ENCODE measurements at places on chromosomes 11 and 22. TPM values are rescaled to one million over a fixed set of nuclear protein-coding genes. Genes with fewer than 3 reads are reported as not detected.

- no peak for DNase-seq
- H3K27ac ChIP-seq = no peak overlapping the region
- H3K4me3 ChIP-seq = no peak overlapping the region
- no peaks in the 10 kb centered on the region for H3K27me3 ChIP-seq
- H3K4me1 ChIP-seq = no peaks in the 10 kb centered on the region
Measured at GRCh38 chr11:115008799-115009198, 330.5 kb downstream of the NXPE2 start.

- DNase-seq = no peak
- H3K4me3 ChIP-seq = no peak overlapping the region
- no peaks in the 10 kb centered on the region for H3K4me1 ChIP-seq
- no peaks in the 10 kb centered on the region for H3K36me3 ChIP-seq
Measured at GRCh38 chr11:45560913-45561281, 104.5 kb downstream of the CHST1 start.

The TIRAP gene
- 19.3 TPM for total RNA-seq

GRCh38 chr11:126051117-126051516 lies 11.5 kb downstream of the CDON start:
- no peak overlapping the region for H3K27ac ChIP-seq
- no peak for DNase-seq
- no peaks in the 10 kb centered on the region for H3K4me1 ChIP-seq
- H3K4me3 ChIP-seq = no peak overlapping the region

The MEN1 gene
- total RNA-seq = 54.5 TPM

The MOGAT2 gene
- total RNA-seq = 0.08 TPM

DNA sequence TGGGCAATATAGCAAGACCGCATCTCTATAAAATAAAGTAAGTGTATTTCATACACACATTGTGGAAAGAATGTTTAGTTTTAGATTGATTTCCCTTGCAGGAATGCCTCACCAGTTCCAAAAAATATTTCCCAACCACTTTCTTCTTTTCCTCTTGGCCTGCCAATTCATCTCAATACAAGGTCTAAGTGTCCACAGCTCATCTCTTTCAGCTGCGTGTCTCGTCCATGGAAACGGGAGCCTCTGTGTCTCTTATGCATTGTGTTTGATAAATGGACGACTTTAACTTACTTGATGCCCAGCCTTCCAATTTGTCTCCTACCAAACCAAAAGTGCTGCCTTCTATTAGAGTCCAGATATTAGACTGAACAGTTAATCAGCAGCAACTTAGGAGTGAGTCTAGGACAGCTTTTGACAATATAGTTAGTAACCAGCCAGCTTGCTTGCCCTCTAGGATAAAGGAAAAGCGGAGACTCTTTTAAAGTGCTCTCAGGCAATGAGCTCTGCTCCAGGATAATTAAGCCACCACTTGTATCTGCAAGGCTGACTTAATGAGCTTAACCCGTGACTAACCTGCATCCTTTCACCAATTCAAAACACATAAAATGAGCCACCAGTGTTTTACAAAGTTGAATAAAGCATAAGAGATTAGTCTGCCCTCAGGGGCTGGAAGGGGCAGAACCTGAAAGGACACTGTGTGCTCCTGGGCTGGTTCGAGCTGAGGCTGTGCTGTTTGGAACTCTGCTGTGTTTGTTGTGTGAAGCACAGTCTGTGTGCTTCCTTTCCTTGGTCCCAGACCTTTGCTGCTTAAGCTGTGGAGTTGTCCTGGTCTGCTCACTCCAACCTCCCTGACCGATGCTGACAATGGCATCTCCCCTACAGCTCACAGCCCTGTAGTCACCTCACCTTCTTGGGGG lies 27.5 kb downstream of the FBXO7 start:
- H3K4me1 ChIP-seq = no peaks in the 10 kb centered on the region
- H3K4me3 ChIP-seq = no peak overlapping the region
- no peaks in the 10 kb centered on the region for H3K27me3 ChIP-seq

DNA sequence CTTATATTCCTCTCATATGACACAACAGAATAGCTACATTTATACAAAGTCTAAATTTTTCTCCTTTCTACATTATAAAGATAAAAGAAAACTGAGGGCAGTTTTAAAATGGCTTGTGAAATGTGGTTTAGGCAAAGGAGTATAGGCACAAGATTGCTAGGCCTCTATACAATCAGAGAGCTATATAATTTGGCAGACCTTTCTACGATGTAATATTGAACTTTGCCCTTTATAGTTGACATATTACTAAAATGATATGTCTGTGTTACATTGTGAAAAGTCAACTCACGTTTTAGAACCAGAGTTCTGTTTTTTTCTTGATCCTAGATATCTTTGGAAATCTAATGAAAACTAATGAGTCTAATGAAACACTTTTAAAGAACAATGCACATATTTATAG lies 430.2 kb downstream of the DLG2 start:
- no peaks in the 10 kb centered on the region for H3K36me3 ChIP-seq
- no peak overlapping the region for H3K4me3 ChIP-seq
- no peak overlapping the region for H3K27ac ChIP-seq
- no peaks in the 10 kb centered on the region for H3K4me1 ChIP-seq
- no peaks in the 10 kb centered on the region for H3K27me3 ChIP-seq

DNA sequence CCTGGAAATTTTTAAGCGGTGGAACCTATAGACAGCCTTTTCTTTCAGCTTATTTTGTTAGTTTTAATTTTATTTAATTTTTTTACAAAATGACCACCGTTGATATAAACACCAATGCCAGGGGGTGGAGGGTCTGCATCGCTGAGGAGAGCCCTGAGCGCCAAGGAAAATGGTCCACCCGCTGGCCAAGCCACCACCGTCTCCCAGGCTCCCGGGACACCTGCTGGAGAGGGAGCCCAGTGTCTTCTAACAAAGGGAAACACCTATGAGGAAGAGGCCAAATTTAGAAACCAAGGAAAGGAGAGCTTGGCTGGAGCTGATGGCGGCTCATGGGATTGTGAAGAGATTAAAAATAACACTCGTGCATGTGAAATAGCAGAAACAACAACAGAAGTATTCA lies 288 bp upstream of the KRTAP5-8 start:
- H3K4me1 ChIP-seq = no peaks in the 10 kb centered on the region
- DNase-seq = no peak
- no peak overlapping the region for H3K27ac ChIP-seq
- no peak overlapping the region for H3K4me3 ChIP-seq
- H3K27me3 ChIP-seq = no peaks in the 10 kb centered on the region

The KRTAP5-2 gene
- total RNA-seq = not detected

Data from Panc1 (cell line).